AG09309 (cell line): ENCODE measurements at places on chromosomes 1 and 21.

DNA sequence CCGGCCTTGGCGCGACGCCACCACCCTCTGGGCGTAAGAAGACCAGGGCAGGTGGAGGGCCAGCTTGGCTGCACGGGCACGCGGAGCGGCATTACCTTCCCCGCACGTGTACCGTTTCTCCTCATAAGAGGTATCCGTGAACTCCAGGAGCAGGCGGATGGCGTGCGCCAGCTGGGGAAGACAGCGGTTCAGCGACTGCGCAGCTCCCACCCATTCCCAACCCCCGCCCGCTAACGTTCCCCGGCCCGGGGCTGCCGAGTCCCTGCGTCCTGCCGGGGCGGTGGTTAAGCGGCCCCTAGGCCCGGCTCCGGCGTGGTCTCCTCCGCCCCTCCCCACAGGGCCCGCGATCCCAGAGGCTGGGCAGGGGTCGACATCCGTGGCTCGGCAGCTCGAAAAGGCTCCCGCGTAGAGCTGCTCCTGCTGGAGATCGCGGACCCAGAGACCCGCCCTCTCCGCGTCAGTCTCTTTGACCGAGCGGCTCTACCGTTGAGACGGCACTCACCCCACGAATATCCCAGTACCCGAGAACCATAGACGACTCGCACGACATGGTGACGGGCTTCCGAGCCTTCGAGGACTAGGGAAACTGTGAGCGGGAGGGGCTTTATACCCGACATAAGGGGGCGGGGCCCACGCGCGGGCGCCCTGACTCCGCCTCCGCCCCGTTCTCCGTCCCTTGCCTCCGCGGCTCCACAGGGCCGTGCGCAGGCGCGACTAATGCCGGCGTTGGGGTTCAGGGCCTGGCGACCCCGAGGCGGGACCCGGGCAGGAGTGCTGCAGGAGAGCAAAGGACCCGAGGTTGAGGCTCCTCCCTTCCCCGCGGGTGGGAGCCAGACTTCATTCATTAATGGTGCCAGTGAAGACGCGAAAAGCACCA, 862 bp downstream of the GSTM3 start:
- no peak for DNase-seq

DNA sequence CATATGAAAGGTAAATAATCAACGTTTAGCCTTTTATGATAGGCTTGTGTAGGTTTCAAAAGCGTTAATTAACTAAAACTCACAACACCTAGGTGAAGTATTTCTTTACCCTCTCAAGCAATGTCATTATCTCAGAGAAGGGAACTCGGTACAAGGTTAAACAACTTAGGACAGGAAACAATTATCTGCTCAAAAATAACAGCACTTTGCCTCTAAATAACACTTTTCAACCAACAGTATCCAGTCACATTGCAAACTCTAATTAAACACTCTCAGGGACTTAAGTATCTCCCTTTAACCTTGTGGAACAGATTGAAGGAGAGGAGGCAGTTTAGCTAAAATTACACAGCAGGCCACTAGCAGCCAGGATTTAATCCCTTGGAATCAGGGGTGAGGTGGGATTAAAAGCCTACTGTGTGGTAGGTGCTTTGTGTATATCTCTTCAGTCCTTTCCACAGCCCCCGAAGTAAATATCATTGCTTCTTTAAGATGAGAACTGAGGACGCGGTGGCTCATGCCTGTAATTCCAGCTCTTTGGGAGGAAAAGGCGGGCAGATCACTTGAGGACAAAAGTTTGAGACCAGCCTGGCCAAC, 5.2 kb upstream of the AKNAD1 start:
- no peak for DNase-seq

DNA sequence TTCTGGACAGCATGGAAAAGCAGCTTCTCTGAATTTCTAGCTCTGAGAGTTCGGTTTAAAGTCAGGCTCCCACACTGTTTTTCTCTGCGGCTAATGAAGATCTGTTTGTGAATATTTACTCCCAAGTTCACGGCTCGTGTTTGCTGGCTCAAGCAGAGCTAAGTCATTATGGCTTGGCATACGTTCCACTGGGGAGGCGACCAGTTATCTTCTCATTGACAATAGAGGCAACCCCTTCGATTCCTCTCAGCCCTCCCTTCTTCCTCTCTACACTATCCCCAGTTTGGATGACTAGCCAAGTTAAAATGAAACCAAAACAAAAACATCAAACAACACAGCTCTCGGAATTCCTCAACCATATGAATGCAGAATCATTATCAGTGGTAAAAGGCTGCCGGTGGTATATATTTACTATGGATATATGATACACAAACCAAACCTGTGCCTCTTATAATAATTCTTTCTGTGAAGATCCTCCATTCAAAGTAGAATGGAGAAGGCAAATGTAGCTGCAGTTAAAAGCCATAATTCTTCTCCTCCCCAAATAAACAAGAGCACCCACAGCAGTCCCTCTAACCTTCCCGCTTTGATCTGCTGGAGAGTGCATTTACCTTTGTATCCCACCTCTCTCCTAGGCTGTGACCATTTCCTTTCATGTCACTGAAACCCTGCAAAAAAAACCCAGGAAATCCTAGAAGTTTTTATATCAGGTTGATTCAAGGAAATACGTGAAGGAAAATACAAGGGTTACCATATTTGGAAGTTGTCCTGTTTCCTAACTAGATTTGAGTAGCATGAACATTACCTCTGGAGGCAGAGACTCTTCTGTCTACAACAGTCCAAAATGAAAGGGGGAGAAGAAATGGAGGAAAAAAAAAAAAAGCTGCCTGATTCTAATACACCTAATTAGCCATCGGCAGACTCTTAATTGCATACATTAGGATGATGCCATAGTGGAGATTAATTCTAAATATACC, 108.3 kb upstream of the USH2A start:
- no peak for DNase-seq

DNA sequence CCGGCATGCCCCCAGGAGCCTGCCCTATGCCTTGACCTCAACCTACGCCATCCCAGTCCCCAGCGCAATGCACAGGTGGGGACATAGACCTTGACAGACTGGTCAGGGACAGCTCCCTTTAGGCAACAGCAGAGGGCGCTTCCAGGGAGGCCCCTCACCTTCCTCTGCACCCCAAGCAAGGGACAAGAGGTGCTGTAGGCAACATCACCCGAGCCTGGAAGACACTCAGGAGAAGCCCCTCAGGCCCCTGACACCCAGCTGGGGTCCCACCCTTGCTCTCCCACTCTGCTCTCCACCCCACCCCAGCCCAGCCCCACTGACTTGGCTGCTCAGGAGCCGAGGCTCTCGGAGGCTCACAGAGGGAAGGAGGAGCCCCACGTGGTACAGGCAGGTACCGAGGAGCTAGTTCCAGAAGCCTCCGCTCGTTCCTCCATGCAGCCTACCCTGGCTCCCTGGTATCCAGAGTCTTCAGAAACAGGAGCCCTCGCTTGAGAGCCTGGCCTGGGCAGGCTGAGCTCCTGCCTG, 2.4 kb upstream of the WNT3A start:
- no peak for DNase-seq

GRCh38 chr21:37337831-37338230, 28.7 kb upstream of the DYRK1A start:
- DNase-seq: peak; percentile 49

DNA sequence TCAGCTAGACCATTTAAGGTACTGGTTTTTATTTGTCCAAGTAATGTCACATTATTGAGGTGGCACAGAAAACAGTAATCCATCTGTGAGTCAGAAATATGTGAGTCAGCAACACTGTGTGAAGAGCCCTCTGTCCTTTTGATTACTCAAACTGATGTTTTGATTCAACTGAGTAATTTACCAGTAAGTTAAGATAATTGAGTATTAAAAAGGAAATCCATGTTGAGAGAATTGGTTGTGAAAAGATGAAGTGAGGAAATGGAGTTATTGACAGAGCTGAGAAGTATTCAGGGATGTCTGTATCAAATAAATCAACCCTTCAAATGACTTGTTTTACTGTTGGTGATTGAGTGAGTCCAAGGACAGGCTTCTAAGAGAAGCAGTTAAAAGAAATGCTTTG, 302.7 kb upstream of the SGIP1 start:
- DNase-seq: peak; percentile 25

DNA sequence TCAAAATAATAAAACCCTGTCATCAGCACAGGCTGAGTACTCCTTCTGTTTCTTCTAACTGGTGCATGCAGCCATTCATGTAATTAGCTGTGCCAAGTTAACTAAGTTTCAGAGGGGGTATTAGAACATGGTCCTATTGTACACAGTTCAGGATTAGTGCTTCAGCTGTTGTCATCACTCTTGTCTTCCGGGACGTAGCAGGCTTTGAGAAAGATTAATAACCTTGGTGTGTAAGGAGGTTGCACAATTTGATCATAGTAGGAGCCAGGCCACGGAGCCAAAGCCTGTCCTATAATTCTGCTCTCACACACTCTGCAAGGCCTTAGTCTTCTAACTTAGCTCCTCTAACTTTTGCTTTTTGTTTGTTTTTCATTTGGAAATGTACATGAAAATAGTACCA, 44.7 kb downstream of the PTGFRN start:
- no peak for DNase-seq

DNA sequence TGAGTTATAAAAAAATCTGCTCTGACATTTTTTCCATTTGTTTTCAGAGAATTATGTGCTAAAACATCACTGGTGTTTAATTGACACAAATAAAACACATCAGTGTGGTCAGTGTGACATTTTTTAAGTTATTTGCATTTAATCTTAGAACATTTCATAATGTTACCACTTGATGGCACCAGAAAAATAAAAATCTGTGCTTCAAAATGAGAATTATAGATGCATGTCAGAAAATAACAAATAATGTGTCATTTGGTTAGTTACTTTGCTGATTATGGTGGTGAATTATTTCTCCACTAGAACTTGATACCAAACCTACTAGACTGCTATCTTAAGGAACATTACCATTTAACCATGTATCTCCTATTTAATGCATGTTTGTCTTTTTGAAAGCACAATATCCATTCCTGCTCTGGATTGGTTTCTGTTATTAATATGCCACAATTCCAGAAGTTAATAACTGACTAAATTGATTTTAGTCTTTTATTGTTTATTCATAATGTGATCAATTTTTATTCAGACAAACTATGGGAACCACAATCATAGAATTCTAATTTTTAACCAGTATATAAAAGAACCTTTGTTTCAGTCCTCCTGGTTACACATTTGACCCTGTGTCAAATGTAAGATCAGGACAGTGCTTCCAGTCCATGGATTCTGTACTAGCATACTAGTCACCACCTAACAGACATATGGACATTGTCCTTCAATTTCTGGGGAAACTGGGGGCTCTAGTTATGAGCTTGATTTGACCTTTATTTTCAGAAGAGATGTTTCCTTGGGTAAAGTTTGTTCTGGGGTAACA, 81.0 kb downstream of the RPS6KC1 start:
- DNase-seq: no peak

- no peak for DNase-seq
Measured at GRCh38 chr1:156528231-156528630, 27.7 kb upstream of the MEF2D start.

- peak; percentile 62 for DNase-seq
Measured at GRCh38 chr1:235941876-235942624, 75.3 kb upstream of the LYST start.

GRCh38 chr21:44736291-44737004, 25.1 kb upstream of the TSPEAR start:
- DNase-seq: no peak

DNA sequence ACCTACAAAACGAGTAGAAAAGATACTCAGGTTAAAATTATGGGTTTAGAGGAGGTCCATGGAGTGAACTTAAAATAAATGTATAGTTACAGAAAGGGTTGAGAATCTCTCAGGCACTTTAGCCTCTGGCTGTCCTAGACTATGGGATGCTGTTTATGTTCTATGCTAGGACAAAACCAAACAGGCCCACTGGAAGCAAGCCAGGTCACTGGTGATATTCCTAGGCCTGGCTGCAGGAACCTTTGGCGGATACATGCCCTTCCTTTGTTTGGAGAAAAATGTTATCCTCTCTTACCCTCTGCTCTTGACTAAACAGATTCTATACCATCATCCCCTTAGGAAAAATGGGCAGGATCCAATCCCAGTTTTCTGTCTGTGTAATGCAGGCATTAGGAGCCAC, 90.7 kb upstream of the DUSP10 start:
- no peak for DNase-seq

DNA sequence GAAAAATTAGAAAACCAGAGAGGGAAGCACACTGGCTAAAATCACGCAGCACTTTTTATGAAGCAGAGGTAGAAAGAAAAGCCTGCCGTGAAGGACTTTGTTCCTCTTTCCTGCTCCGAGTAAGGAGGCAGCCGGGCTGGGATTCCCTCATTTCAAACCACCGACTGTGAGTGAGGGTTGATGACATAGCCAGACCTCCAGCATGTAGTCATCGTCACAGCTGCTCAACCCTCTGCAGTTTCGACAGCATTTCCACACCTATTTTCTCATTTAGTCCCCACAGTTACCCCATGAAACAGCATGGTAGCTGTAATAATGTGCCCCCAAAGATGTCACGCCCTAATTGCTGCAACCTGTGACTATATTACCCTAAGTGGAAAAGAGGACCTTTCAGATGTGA, 35.3 kb downstream of the FCRL5 start:
- no peak for DNase-seq

DNA sequence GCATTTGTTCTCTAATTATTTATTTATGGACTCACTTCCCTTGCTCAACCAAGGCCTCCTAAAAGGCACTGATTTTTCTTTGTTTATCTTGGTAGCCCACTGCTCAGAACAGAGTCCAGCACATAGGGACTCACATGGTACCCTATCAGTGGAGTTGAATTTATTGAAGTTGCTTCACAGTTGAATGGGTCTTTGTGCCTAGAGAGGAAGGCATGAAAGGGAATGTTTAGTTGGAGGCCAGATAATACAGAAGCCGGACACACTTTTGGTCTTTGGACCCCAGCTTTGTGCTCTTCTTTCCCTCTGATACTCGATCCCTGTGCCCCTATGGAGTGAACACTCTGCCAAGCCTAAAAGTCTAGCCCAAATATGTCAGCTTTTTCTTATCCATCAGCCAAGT, 429.0 kb downstream of the PRDM2 start:
- DNase-seq: no peak

DNA sequence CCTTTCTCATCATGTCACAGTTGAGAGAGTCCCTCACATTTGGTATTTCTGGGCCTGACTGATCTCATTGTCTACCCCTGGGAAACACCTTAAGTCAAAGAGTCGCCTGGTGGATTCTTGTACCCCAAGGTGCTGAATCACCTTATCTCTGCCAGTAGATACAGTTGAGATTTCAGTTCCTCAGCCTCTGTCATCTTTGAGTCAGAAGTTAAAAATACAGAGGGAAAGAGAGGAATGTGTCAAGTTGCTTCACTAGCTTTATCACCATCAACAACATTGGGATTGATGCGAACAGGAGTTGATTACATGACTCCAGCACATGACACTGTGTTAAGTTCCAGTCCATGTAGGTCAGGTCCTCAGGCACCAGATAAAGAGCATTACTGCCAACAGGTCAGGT, 513.0 kb downstream of the NUF2 start:
- no peak for DNase-seq

- peak; percentile 7 for DNase-seq
Measured at GRCh38 chr1:90579212-90579802, 137.8 kb downstream of the BARHL2 start.

DNA sequence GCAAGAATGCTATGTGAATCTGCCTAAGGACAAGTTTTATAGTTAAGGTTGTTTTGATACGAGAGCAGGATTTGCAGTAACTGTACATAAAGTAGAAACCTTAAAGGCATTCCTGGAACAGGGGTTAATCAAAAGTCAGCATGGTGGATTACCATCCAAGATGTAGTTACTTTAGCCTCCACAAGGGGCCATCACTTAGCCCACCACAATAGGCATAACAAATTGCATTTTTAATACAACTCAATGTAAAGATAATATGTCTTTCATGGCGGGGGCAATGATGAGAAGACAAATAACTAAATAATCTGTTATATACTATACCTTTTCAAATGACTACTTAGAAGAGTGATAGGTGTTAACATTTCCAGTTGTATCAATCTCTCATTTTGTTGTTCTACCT, 611.2 kb upstream of the ADGRL4 start:
- no peak for DNase-seq

GRCh38 chr1:65176591-65176990, 28.6 kb downstream of the AK4 start:
- DNase-seq: no peak
